ENCODE measurements at places on chromosomes 1 and 21. TPM values are rescaled to one million over a fixed set of nuclear protein-coding genes. Genes with fewer than 3 reads are reported as not detected.

The AKT3 gene
- 103 TPM for total RNA-seq

The S100A2 gene
- not detected for total RNA-seq

The FAM72D gene
- not detected for total RNA-seq

The RNU1-1 gene
- total RNA-seq: under 0.01 TPM

The SIM2 gene
- total RNA-seq: 0.59 TPM

The TNFRSF8 gene
- total RNA-seq: 1.3 TPM

DNA sequence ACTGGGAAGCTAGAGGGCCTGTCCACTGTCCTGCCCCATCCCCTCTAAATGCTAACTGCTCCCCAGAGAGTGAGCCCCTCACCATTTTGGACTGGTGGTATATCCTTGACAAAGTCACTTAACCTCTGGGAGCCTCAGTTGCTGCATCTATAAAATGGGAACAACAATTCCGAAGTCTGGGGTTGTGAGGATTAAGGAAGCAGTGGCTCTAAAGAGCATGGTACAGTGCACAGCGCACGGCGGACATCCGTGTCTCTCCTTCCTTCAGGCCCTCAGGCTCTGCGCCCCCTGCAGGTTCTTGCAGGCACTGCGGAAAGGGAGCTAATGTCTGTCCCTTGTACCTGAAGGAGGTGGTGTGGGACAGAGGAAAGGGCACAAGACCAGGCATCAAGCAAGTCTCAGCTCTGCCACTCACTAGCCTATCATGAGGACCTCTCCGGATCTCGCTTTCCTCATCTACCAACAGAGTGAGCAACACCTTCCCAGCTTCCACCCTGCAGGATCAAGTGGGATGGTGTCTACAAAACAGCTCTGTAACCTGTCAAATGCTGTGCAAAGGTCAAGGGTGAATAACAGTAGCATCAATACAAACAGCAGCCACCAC, 20.1 kb downstream of the ECE1 start:
- no peak overlapping the region for H3K27ac ChIP-seq
- no peaks in the 10 kb centered on the region for H3K36me3 ChIP-seq
- DNase-seq: peak; percentile 71
- no peaks in the 10 kb centered on the region for H3K4me1 ChIP-seq

- H3K4me3 ChIP-seq: no peak overlapping the region
- no peak overlapping the region for H3K27ac ChIP-seq
- no peaks in the 10 kb centered on the region for H3K27me3 ChIP-seq
- H3K36me3 ChIP-seq: no peaks in the 10 kb centered on the region
- DNase-seq: no peak
These were observed 28.7 kb downstream of the PTGFR start for GRCh38 chr1:78519446-78519845.

DNA sequence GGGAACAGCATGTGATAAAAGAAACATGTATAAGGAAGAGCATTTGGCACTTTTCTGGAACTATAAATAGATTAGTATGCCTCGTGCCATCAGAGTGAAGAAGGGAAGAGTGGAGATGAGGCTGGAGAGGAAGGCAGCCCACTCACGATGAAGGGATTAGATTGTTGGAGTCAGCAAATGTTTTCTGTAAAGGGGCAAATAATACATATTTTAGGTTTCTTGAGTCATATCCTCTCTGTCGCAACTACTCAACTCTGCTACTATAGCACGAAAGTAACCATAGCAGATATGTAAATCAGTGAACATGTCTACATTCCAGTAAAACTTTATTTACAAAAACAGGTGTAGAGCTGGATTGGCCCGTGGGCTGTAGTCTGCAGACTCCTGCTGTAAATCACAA, 147.8 kb downstream of the TENT5C start:
- no peak for DNase-seq
- no peaks in the 10 kb centered on the region for H3K36me3 ChIP-seq
- H3K27ac ChIP-seq: no peak overlapping the region
- H3K4me1 ChIP-seq: no peaks in the 10 kb centered on the region
- no peaks in the 10 kb centered on the region for H3K27me3 ChIP-seq
- no peak overlapping the region for H3K4me3 ChIP-seq

- no peaks in the 10 kb centered on the region for H3K4me1 ChIP-seq
- H3K27me3 ChIP-seq: peaks cover 95% of the 10 kb centered on the region
- H3K4me3 ChIP-seq: peak overlapping the region; percentile 6
- no peak for DNase-seq
These were observed 1.3 kb downstream of the TBX15 start for GRCh38 chr1:118986555-118987467.

GRCh38 chr1:75796376-75797272, at the start of gene MSH4:
Gene MSH4, plus strand, starts transcription at chr1:75796882. Its CDS starts 104 bp downstream, at chr1:75796986.
- H3K4me1 ChIP-seq: no peaks in the 10 kb centered on the region
- H3K27me3 ChIP-seq: no peaks in the 10 kb centered on the region
- no peak within 1 kb of the TSS for H3K4me3 ChIP-seq
- no peak for DNase-seq
- no peaks in the 10 kb centered on the region for H3K36me3 ChIP-seq

DNA sequence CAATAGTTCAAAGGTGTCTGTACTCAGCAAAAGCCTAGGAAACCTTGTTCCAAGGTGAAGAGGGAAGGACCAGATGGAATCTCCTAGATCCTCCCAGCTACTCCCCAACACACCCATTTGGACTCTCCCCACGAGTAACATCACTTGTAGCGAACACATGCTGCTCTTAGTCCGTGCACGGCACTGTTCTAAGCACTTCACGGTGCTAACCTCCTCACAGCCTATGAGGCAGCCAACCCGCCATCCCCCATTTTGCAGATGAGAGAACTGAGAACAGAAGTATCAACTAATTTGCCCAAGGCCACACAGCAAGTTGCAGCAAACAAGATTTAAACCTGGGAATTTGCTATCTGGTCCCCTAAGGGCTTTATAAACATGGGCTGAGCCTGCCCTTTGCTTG, 24.3 kb downstream of the MRPL37 start:
- H3K4me3 ChIP-seq: no peak overlapping the region
- peaks cover 10% of the 10 kb centered on the region for H3K4me1 ChIP-seq
- no peaks in the 10 kb centered on the region for H3K27me3 ChIP-seq
- DNase-seq: no peak
- H3K36me3 ChIP-seq: no peaks in the 10 kb centered on the region
- H3K27ac ChIP-seq: no peak overlapping the region

GRCh38 chr1:201630582-201630981, 91.7 kb downstream of the NAV1 start:
- no peak for DNase-seq
- peaks cover 4% of the 10 kb centered on the region for H3K4me1 ChIP-seq
- no peaks in the 10 kb centered on the region for H3K27me3 ChIP-seq
- no peaks in the 10 kb centered on the region for H3K36me3 ChIP-seq
- no peak overlapping the region for H3K4me3 ChIP-seq
- H3K27ac ChIP-seq: no peak overlapping the region

DNA sequence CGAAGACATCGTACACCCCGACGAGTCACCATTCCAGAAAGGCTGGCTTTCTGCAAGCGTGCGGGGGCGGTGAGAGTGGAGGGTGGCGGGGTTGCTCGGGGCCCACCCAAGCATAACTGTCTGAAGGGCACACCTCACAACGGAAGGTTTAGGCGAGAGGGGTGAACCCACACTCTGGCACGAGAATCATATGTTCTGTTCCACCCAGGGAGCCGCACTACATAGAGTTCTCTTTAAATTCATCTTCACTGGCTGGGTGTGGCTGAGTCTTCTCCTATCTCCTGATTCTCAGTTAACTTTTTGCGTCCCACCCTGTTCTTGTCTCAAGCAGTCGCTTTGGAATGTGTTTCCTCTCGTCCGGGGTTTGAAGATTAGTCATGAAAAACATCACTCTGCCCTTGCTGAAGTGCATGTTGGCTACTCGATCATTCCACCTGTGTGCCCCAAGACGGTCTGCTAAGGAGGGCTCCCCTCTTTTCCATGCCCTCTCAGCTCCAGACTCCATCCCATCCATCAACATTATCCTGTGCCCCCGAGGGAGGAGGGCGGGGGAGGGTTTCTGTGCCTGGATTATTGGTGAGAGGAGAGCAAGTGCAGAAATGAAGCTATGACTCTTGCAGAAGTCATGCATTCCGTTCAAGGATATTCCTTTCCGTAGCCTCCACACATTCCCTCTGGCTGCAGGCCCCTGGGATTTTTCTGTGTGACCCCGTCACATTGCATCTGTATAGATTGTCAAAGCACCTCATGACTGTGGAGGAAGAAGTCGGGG, 53.5 kb upstream of the CD34 start:
- peak overlapping the region; percentile 31 for H3K4me3 ChIP-seq
- H3K36me3 ChIP-seq: no peaks in the 10 kb centered on the region
- H3K27me3 ChIP-seq: no peaks in the 10 kb centered on the region
- DNase-seq: no peak
- H3K27ac ChIP-seq: peak overlapping the region; percentile 75
- H3K4me1 ChIP-seq: no peaks in the 10 kb centered on the region

GRCh38 chr1:110686188-110686587, 11.4 kb upstream of the KCNA3 start:
- no peak overlapping the region for H3K27ac ChIP-seq
- H3K4me3 ChIP-seq: no peak overlapping the region
- DNase-seq: no peak
- no peaks in the 10 kb centered on the region for H3K27me3 ChIP-seq
- H3K36me3 ChIP-seq: no peaks in the 10 kb centered on the region

DNA sequence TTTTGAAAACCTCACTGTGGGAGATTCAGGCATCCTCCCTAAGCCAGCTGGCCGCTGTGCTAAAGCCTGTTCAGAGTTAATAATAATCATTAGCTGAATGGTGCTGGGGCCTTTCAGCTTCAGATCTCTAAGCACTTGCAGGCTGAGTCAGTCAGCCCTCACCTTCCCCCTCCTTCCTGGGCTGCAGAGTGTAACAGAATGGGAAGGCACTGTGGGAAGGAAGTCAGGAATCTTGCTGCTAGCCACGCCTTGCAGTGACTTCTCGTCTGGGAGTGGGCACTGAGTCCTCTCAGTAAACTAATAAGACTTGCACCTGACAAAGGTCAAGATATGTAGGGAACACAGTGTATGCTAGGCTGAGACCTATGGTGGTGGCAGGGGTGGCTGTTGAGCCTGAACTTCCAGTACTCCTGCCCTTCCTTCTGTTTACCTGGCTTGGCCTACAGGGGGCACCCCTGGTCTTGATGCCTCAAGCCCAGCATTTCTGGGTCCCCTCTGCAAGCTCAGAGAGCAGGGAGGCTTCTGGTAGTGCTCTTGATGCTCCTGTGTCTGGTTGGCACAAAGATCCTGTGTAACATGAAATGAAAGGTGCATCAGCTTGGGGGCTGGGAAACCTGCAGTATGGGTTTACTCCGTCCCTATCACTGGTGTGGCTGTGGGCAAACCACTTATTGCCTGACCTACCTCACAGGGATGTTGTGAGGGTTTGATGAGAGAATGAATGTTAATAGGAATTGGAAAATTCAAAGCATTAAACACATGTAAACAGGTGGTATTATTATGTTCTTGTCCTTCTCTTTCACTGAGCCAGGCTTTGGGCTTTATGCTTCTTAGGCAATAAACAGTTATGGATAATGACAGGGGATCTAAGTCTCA, 6.0 kb downstream of the CYB561D1 start:
- no peaks in the 10 kb centered on the region for H3K27me3 ChIP-seq
- no peak for DNase-seq
- no peaks in the 10 kb centered on the region for H3K4me1 ChIP-seq
- H3K27ac ChIP-seq: peak overlapping the region; percentile 5
- no peaks in the 10 kb centered on the region for H3K36me3 ChIP-seq

Data from uterus (tissue), 4 donors.